ENCODE measurements at places on chromosomes 11 and 22. TPM values are rescaled to one million over a fixed set of nuclear protein-coding genes. Genes with fewer than 3 reads are reported as not detected.

The DGAT2 gene
- 1.8 TPM for total RNA-seq

The RASSF10 gene
- total RNA-seq, result 3.0 TPM

The C11orf97 gene
- total RNA-seq, result not detected

The IL18BP gene
- 1.7 TPM for total RNA-seq

The ALKBH3 gene
- total RNA-seq, result 27.3 TPM

The PRAME gene
- total RNA-seq, result 2.2 TPM

The TSPAN32 gene
- total RNA-seq, result not detected

The APOA1 gene
- total RNA-seq, result not detected

The LMO2 gene
- 3.3 TPM for total RNA-seq

The BRD1 gene
- total RNA-seq, result 23.1 TPM

The KCNK4 gene
- not detected for total RNA-seq

The SLC22A9 gene
- not detected for total RNA-seq

The EHF gene
- total RNA-seq, result 17.1 TPM

The CDKN1C gene
- total RNA-seq, result 27.7 TPM

The PAMR1 gene
- total RNA-seq, result 0.22 TPM

The ZNF215 gene
- total RNA-seq, result 5.6 TPM

The CD3D gene
- total RNA-seq, result not detected

The HEPHL1 gene
- total RNA-seq, result not detected

The ABCC8 gene
- not detected for total RNA-seq

The OR51B4 gene
- not detected for total RNA-seq

The NUDT8 gene
- total RNA-seq, result 23.4 TPM

The MEI1 gene
- total RNA-seq, result 0.35 TPM

The HBG2 gene
- not detected for total RNA-seq

The TMEM45B gene
- 2.7 TPM for total RNA-seq

The LAMTOR1 gene
- 156 TPM for total RNA-seq

The TYR gene
- not detected for total RNA-seq

The XKR3 gene
- not detected for total RNA-seq

The OPCML gene
- total RNA-seq, result not detected

The ZNF70 gene
- total RNA-seq, result 2.2 TPM

The ANO1 gene
- total RNA-seq, result 0.07 TPM

The PANX2 gene
- 0.07 TPM for total RNA-seq

Measured in epithelial cell of proximal tubule (primary cell).